NCI-H748 treated with DMSO at 0.1 percent for 48 hours (cell line): ENCODE measurements at places on chromosomes 11 and 22.

GRCh38 chr11:839875-840617 is 2.3 kb downstream of the POLR2L start:
- no peak for DNase-seq

- DNase-seq: no peak
These were observed 2.9 kb upstream of the CYP2R1 start for GRCh38 chr11:14894657-14895598.

DNA sequence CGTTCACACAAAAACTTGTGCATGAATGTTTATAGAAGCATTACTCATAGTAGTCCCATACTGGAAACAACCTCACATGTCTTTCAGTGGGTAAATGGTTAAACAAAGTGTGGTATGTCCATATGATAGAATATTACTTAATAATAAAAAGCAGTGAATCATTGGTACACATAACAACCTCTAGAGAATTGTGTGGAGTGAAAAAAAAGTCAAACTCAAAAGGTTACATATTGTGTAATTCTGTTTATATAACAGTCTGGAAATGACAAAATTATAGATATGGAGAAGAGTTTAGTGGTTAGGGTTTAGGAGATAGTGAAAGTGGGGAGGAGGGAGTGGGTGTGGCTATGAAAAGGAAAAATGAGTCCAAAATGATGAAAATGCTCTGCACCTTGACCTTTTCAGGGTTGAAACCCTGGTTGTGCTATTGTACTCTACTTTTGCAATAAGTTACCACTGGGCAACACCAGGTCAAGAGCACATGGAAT is 243.4 kb upstream of the DDI1 start:
- DNase-seq: no peak

- DNase-seq: no peak
These were observed 18.3 kb downstream of the RCN1 start for GRCh38 chr11:32109138-32109537.

- DNase-seq: no peak
These were observed 290.5 kb downstream of the TENM4 start for GRCh38 chr11:79150320-79150719.

GRCh38 chr11:31645747-31646146 is 136.2 kb downstream of the ELP4 start:
- DNase-seq: no peak

DNA sequence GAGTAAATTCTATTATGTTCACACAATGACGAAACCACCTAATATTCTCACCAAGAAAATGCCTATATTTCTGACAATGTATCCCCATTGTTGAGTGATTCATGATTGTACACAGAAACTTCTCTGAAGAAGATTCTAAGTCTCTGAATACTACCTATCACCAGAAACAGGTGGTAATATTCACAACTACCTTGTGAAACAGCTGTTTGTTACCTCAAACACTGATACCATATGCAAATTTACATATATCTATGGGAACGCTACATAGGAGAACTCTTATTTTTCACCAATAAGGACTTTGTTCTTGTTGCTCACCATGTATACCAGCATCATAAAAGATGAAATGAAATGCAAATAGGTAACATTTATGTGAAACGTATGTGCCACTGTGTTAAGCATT is 59.3 kb downstream of the PDGFD start:
- no peak for DNase-seq

DNA sequence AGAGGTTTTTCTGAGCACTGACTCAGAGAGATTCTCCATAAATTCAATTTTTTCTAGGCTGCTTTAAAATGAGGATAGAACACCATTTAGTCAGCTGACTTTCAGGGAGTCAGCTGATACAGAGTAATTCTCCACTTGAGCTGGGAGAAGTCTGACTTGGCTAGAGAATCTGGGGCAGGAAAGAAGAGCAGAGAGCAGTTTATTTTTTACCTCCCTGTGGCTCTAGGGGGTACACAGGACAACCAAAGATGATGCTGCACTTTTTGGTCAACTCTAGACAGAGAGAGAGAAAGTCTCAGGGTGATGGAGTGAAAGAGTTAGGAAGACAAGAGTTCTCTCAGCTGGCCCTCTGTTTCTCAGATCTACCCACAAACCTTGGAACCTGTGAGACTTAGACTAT is 67.3 kb upstream of the EED start:
- DNase-seq: no peak

DNA sequence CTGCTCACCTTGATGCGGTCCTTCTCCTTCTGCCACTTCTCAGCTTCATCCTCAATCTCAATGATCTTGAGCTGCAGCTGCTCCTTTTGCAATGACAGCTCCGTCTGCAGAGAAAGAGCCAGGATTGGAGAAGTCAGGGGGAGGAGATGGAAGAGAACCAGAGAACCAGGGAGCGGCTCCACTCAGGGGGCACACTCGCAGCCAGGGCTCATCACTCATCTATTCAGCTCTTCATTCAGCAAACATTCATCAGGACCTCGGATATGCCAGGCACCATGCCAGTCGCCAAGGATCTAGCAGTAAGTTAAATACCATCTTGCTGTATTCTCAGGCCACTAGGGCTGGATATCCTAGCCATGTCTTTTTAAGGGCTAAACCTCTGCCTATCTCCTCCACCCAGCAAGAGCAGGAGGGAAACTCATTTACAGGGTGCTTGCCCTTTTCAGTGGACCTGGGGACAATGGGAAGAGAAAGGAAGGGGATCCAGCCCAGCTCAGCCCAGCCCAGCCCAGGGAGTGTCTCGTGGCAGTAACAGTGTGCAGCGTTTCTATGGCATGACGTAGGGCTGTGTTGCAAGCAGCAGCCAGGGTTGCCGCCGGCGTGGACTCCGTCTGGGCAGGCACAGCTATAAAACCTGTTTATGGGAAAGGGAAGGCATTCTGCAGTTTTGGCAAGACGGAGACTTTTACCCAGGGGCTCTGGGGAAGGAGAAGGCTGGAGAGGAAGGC is 9.4 kb downstream of the TRIM29 start:
- DNase-seq: no peak

GRCh38 chr11:116446048-116446941 is 326.5 kb downstream of the BUD13 start:
- DNase-seq: no peak

DNA sequence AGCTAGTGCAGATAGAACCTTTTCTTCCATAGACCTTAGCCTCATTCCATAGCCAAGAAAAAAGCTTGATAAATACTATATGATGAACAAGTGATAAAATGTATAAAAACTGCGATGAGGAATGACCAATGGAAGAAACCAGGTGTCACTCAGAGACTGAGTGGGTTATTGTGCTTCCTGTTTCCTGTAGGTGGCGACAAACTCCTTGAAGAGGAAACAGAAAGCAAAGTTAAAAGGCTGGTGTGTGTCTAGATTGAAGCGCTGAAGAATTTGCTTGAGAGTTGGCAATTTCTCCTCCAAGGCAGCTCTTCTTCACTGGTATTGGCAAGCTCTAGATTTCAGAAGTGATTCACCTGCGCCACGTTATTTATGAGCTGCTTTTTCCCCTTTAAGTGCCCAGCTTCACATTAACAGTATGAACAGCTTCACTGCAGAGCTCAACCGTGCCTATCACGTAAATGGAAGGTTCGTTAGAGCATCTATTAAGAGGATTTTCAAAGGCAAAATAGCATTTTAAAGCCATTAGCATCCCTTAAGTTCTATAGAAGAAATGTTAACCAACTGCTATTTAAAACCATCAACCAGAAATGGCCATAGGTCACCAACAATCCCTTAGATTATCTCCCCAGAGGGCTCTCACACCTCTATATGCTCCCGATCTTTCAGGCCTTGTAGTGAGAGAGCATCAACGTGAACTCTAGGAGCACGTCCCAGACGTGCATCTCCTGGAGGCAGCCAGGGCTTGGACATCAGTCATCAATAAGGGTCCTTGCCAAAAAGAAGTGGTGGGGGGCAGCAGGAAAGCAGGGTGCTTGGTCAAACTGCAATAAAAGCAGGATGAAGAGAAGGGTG is 179.4 kb downstream of the CADM1 start:
- peak; percentile 65 for DNase-seq

DNA sequence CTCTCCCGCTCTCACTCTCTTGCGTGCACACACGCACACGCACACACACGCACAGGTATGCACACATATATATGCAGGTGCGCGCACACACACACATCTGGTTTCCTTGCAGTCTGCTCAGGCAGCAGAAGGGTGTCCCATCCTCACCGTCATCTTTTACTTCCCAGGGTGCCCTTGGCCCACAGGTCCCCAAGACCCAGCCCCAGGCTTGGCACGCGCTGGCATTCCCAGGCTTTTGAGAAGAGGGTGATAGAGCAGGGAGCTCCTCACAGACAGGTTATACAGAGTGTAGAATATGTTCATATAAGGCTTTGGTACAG is 52.0 kb upstream of the SPATA19 start:
- DNase-seq: no peak

GRCh38 chr22:30879415-30879797 is 89.2 kb downstream of the MORC2 start:
- DNase-seq: no peak

DNA sequence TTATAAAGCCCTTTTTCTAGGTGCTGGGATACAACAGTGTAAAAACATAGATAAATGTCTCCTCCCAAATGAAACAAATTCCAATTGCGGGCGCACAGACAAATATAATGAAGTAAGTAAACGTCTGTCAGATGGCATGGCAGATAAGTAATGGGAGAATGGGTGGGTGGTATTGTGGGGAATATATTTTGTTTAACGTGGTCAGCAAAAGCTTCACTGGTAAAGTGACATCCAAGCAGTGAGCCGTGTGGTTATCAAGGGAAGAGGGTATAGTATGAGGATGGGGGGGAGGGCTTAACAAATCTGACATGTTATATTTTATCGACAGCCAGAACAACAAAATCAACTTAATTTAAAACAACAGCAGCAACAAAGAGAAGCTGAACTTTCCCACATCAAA is 1.2 kb downstream of the SVIP start:
- DNase-seq: peak; percentile 2
